ENCODE measurements at places on chromosomes 13 and 19.

GRCh38 chr13:52921194-52921593 is 72.8 kb upstream of the PCDH8 start:
- no peak overlapping the region for H3K4me3 ChIP-seq
- H3K4me1 ChIP-seq, result no peaks in the 10 kb centered on the region
- H3K36me3 ChIP-seq, result no peaks in the 10 kb centered on the region
- H3K27me3 ChIP-seq, result peaks cover 2% of the 10 kb centered on the region

DNA sequence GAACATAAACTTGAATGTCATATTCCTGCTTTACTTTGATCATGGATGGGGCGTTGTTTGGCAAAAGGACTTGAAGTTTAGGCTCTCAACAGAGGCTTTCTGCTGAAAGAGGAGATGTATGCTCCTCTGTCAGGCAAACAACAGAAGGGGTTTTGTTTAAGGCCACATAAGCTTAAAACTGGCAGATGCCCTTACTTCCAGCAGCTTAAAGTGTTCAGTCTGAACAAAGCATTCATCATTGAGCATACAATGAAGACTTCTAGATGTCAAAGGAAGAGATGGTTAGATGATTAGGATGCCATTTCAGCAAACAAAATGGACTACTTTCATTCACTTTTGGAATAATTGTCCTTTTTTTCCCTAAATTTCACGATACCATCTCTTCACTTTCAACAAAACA is 484.5 kb downstream of the SLITRK6 start:
- no peak overlapping the region for H3K27ac ChIP-seq
- peaks cover 12% of the 10 kb centered on the region for H3K4me1 ChIP-seq
- H3K27me3 ChIP-seq, result no peaks in the 10 kb centered on the region
- DNase-seq, result no peak
- no peak overlapping the region for H3K4me3 ChIP-seq
- H3K36me3 ChIP-seq, result no peaks in the 10 kb centered on the region

DNA sequence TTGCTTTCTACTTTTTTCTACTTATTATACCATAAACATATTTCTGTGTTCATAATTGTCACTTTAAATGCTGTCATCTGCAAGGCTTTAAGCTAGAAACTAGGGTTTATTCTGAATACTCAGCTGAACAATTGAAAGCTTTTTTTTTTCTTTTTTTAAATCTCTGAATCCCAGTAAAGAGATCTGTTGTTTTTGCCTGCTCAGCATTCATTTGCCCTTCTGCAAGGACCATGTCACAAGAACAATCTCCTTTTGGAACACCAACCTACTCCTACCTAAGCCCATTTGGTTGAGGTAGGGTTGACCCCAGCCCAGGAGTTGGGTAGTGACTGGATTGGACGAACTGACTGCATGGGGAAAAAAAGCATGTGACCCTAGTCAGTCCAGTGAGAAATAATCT is 92.6 kb downstream of the MZT1 start:
- no peak for DNase-seq
- no peaks in the 10 kb centered on the region for H3K36me3 ChIP-seq
- peaks cover 7% of the 10 kb centered on the region for H3K27me3 ChIP-seq
- H3K4me1 ChIP-seq, result no peaks in the 10 kb centered on the region
- H3K27ac ChIP-seq, result no peak overlapping the region

DNA sequence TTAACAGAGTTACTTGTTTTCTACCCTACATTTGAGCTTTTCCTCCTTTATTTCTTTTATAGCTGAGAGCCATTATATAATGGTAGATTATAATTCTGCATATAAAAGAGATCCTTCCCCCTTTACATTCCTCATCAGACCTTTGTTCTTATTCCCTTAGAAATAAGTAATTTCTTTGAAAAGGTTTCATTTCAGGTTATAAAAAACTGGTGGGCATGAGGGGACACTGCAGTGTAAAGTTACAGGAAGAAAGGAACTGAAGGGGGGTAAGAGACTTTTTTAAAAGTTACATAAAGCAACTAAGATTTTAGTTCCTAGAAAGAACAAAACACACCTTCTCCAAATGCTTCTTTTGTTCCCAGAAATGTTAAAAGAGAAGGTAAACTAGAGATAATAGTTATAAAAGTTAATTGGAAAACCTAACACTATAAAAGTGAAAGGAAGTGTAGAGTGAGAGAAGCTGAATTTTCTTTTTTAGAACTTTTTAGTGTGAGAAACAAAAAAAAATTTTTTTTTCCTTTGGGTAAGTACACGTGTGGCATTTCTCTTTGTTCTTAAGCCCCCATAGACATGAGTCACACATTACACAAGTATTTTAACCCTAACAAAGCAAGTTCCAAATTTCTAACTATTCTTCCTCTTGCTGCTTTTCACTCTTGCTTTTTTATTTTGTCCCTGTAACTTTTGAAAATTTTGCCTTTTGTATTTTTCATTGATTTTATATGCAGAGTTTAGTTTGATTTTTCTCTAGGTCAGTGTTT is 106.4 kb upstream of the MLNR start:
- no peak overlapping the region for H3K4me3 ChIP-seq
- H3K36me3 ChIP-seq, result peaks cover 9% of the 10 kb centered on the region
- H3K27me3 ChIP-seq, result no peaks in the 10 kb centered on the region
- DNase-seq, result no peak

DNA sequence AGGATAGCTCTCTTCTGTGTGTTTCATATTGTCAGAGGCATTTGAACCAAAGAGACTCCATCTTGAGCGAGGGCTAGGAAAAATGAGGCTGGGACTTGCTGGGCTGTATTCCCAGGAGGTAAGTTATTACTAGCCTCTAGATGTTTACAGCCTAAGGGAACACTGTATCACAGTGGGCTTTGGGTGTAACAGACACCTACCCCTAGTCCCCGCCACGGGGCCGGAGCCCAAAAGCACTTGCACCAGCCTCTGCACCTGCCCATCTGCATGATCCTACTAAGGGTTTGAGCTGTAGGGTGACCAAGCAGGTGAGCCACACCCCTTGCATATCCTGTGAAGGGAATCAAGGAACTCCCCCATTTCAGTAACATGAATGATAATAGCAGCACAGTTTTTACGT is 1972.2 kb downstream of the OLFM4 start:
- no peak overlapping the region for H3K4me3 ChIP-seq
- no peak overlapping the region for H3K27ac ChIP-seq
- no peaks in the 10 kb centered on the region for H3K27me3 ChIP-seq

- H3K4me1 ChIP-seq, result peaks cover 23% of the 10 kb centered on the region
- H3K4me3 ChIP-seq, result peak within 1 kb of the TSS; percentile 72
- peak within 1 kb of the TSS; percentile 24 for H3K27ac ChIP-seq
- H3K36me3 ChIP-seq, result no peaks in the 10 kb centered on the region
Observed at GRCh38 chr19:45498411-45499195, at the start of gene PPM1N. Gene PPM1N, plus strand, starts transcription at chr19:45498443. Its CDS starts 30 bp downstream, at chr19:45498473.

- H3K27ac ChIP-seq, result no peak overlapping the region
- H3K36me3 ChIP-seq, result peaks cover 5% of the 10 kb centered on the region
- no peak overlapping the region for H3K4me3 ChIP-seq
- peaks cover 41% of the 10 kb centered on the region for H3K27me3 ChIP-seq
- no peak for DNase-seq
Observed at GRCh38 chr19:1691589-1692290, 39.3 kb upstream of the TCF3 start.

DNA sequence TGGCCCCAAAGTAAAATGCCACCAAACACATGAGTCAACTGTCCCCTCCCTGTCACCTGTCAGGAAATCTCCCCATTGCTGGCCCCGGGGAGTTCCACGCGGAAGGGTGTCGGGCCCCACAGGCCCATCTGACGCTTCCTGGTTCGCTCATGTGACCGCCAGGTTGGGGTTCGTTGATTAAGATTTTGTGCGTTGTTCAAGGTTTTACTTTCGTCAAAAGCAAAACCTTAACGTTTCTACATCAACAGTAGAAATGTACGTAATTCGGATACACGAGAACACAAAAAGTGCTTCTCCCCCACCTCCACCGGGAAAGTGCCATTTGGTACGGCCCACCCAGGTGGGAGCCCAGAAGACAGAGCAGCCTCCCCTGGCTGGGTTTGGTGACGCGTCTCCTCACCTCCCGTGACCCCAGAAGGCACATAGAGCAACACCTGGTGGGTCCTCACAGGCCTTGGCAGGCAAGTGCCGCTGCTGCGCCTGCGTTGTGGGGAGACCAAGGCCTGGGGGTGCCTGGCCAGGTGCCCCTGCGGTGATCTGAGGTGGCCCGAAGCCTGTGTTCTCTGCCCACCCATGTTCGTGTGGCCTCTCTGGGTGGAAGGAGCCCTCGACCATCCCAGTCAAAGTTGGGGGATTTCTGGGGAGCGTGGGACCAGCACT is 161.6 kb downstream of the KDM4B start:
- no peak overlapping the region for H3K27ac ChIP-seq
- peaks cover 32% of the 10 kb centered on the region for H3K4me1 ChIP-seq
- H3K4me3 ChIP-seq, result no peak overlapping the region

GRCh38 chr19:38455031-38455430 is 21.5 kb downstream of the RYR1 start:
- no peaks in the 10 kb centered on the region for H3K4me1 ChIP-seq
- H3K27ac ChIP-seq, result no peak overlapping the region
- H3K36me3 ChIP-seq, result peaks cover 1% of the 10 kb centered on the region
- peaks cover 16% of the 10 kb centered on the region for H3K27me3 ChIP-seq
- DNase-seq, result no peak

DNA sequence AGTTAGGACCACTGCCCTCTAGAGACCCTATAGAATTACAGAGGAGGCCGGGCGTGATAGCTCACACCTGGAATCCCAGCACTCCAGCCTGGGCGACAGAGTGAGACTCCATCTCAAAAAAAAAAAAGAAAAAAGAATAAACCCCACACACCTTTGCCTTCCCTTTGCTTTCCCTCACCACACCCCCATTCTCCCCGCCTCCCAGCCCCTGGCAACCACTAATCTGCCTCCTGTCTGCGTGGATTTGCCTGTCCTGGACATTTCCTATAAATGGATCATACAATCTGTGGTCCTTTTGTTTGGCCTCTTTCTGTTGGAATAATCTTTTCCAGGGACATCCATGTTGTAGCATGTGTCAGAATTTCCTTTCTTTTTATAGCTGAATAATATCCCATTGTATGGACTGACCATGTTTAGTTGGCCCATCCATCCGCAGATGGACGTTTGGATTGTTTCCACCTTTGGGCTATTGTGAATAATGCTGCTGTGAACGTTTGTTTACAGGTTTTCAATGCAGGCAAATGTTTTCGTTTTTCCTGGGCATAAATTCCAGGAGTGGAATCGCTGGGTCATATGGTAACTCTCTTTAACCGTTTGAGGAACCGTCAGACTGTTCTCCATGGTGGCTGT is 15.3 kb downstream of the NACC1 start:
- no peak overlapping the region for H3K4me3 ChIP-seq
- no peak for DNase-seq
- H3K4me1 ChIP-seq, result peaks cover 6% of the 10 kb centered on the region
- H3K27ac ChIP-seq, result no peak overlapping the region
- peaks cover 9% of the 10 kb centered on the region for H3K36me3 ChIP-seq
- H3K27me3 ChIP-seq, result no peaks in the 10 kb centered on the region

GRCh38 chr19:30757104-30757836 is 385.1 kb downstream of the ZNF536 start:
- no peak overlapping the region for H3K4me3 ChIP-seq
- no peaks in the 10 kb centered on the region for H3K27me3 ChIP-seq
- no peak overlapping the region for H3K27ac ChIP-seq
- H3K36me3 ChIP-seq, result no peaks in the 10 kb centered on the region
- no peak for DNase-seq
- no peaks in the 10 kb centered on the region for H3K4me1 ChIP-seq

Measured in chondrocyte (in vitro differentiated cells).